Stimulated activated CD4-positive, alpha-beta T cell treated with anti-CD3 and anti-CD28 coated beads, Interleukin-4, amount 100 ng/mL, for 24 hours (primary cell): ENCODE measurements at places on chromosomes 1 and 21.

DNA sequence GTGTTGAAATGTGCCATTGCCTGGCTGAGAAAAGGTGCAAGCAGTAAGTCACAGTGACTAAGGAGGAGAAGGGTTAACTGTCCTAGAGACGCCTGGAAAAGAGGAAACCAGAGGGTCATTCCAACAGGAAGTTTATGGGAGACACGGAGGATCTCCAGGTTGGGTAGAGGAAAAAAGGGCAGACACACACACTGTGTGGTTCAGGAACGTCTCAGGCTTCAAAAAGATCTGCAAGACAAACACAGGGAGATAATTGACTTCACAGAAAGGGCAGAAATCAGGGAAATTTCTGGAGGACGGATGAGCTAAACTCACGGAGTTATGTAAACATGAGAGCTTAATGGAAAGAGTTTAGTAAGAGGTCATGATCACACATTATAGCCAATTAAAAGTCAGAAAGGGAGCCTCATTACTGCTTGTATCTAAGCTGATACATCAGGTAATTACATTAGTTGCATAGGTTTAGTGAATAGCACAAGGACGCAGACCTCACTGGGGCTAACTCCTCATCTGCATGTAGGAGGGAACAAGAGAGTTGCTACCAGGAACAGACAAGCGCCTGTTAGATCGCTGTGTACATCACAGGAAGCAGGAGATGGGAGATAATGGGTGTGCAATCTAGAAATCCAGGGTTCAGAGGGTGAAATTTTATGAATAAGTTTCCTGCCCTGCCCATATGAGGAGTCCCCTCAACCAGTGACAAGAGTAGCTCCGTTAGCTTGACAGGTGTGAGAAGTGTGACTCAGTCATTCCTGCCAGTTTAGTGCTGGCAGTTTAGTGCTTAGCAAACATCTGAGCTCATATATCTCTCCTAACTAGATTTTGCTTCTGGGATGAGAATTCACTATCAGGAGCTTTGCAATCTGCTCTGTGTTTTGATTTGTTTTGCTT lies 96.6 kb upstream of the TNR start:
- no peak for DNase-seq

GRCh38 chr1:183300828-183301227 lies 114.8 kb downstream of the LAMC2 start:
- DNase-seq = no peak

DNA sequence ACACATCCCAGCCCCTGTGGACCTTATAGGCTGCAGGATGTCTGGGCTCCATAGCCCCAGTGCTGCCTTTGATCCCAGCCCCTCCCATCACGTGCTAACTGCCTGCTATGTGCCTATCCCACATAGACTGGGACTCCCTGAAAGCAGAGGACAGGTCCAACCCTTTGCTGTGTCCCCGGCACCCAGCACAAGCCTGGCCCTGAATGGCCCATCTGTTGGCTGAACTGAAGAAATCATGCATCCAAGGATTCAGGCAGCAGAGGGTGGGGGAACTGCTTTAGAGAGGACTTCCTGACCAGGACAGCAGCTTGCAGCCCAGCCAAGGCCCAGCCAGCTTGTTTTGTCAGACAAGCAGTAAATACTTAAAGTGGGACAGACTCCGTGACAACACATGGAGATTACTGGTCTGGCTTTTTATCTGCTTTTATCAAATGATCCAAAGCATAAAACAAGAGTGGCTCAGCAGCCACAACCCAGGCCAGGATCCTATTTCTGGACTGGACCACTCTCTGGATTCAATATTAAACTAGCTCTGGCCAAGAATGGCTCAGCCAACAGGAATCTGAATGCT lies 69.3 kb downstream of the GLIS1 start:
- DNase-seq = no peak

DNA sequence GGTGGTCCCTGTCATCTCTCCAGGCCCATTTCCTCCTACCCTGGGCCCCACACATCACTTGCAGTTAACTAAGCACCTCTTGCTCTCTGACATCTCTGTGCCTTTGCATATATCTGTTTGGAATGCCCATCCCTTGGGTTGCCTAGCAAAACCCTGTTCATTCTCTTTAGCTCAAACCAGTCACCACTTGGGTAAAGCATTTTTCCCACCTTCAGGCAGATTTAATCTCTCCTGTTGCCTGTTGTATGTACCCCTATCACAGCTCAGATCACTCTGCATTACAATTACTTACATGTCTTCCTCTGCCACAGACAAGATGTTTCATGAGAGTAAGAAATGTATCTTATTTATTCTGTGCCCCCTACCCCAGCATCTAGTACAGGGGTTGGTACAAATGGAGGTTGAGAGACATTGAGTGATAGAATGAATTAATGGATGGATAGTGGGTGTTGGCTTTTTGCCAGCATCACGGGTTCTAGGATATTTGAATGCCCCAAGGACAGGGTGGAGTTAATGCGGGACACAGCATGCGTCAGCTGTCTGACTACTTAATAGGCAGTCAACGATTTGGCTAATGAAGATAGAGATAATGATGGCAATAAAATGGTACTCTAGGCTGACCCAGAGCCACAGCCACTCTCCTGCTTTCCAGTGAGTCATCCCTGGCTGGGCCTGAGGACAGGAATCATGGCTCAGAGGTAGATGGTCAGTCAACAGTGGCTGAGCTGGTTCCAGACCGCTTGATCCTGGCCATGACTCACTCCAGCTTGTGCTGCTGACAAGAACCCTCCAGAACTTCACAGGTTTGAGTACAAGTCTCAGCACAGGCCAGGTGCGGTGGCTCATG lies 6.5 kb downstream of the NR0B2 start:
- DNase-seq = no peak

DNA sequence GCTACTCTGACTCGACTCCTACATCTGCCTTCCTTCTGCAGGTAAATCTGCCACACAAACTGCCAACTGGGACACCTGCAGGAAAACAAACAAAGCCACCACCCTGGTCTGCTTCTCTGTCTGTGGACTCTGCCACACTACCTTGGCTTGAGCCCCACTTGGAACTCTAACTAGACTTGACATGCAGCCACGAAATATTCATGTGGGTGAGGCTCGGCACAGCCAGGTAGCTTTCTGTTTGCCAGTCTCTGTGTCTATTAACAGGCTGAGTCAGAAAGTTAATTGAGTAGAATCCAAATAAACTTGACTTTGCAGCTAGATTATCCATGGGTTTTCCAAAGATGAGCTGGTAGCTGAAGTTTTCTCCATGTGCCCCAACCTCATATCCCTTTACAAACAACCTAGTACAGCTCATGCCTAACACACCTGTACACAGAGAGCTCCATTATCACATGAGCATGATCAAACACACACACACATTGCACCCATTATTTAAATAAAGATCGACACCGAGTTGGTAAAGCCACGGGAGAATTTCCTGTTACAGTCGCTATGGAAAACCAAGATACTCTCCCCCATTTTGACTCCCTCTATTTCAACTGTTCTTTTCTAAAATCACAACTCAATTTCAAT lies 808 bp downstream of the C1orf116 start:
- no peak for DNase-seq

- DNase-seq = no peak
These were observed 7.3 kb downstream of the KCNH1 start for GRCh38 chr1:211126622-211127021.

DNA sequence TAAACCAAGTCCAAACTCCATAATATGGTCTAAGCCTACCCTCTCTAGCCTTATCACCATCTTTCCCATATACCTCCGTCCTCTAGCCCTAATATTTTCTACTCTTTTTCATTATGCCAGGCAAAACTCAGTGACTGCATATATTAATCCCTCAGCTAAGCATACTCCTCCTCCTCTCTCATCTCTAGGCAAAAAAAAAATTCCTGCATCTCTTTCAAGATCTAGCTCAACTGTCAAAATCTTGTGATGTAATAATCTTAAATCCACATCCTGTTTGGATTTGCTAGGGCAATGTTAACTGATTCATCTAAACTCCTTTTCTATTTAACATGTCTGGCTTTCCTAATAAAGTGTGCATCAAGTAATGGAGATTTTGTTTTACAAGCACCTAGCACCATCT lies 20.4 kb downstream of the PRPF38A start:
- no peak for DNase-seq

DNA sequence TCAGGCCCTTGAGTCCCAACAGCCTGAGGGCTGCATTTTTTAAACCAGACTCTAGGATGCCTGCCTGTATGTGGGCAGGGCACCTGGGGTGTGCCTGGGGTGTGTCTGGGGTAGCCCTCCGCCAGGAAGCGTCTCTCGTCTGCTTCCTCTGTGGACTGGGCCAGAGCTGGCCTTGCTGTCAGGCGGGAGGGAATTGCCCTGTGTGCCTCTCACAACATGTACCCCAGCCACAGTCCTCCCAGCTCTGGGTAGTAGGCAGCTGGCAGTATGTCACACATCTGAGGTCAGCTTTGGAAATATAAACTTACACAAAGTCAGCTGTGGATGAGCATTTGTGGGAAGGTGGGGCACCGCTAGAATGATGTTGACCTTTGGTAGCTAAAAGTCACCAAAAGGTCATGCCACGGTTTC lies 13.0 kb downstream of the TRAF5 start:
- no peak for DNase-seq

GRCh38 chr1:76940571-76941335 lies 73.5 kb downstream of the ST6GALNAC5 start:
- no peak for DNase-seq

DNA sequence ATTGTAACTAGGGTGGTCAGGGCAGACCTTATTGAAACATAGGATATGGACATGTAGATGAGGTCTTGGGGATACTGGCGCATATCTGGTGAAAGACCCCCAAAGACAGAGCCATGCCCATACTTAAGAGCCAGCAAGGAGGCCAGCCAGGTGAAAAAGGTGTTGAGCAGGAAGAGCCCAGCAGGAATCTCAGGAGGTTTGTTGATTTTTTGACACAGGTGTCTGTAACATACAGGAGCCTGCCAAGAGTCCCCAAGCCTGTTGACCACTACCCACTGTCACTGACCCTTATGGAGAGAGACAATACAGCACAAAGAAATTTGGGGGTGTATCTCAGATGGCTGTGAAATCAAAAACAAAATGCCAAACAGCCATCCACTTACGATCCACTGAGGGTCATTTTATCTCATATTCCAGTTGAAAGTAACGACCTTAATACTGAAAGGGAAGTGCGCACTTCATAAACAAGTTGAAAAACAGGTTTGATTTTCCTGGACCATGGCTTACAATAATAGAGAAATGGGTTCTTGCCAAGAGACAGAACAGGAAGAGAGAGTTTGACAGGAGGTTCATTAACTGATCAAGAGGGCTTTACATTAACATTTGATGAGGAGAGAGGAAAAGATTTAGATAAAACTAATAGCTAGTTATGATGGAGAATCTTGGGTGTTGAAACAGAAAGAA lies 163.6 kb downstream of the GLUL start:
- DNase-seq = no peak

DNA sequence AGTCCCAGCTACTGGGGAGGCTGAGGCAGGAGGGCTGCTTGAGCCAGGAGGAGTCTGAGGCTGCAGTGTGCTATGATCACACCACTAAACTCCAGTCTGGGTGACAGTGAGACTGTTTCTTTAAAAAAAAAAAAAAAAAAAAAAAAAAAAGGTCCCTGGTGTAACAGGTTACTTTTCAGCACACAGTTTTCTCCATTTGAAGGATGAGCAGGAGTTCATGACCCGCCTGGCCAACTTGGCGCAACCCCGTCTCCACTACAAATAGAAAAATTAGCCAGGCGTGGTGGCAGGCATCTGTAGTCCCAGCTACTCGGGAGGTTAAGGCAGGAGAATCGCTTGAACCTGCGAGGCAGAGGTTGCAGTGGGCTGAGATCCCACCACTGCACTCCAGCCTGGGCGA lies 12.4 kb downstream of the HNRNPR start:
- no peak for DNase-seq

- no peak for DNase-seq
These were observed 72.3 kb downstream of the RUSC1 start for GRCh38 chr1:155392898-155393411.
